Neural crest cell (in vitro differentiated cells): ENCODE measurements at places on chromosomes 2 and 18. TPM values are rescaled to one million over a fixed set of nuclear protein-coding genes. Genes with fewer than 3 reads are reported as not detected.

Gene SP140
- total RNA-seq, result not detected in 2 replicates

Gene CYTIP
- 0.35 TPM in 1 of 2 replicates, not detected in the other for total RNA-seq

Gene CCBE1
- 0.18 and 0.33 TPM in 2 replicates for total RNA-seq

Gene TMEM150A
- 20.9 and 22.2 TPM in 2 replicates for total RNA-seq

Gene TPO
- total RNA-seq, result not detected in 2 replicates

Gene NAT8
- not detected in 2 replicates for total RNA-seq

Gene SIX3
- not detected in 2 replicates for total RNA-seq

Gene RAD51AP2
- total RNA-seq, result 0.16 and 0.23 TPM in 2 replicates

Gene INHBB
- 0.14 and 0.49 TPM in 2 replicates for total RNA-seq

Gene CRYGC
- total RNA-seq, result not detected in 2 replicates

Gene LCT
- 0.14 and 0.19 TPM in 2 replicates for total RNA-seq

Gene GPR55
- not detected in 2 replicates for total RNA-seq

Gene SERPINB12
- total RNA-seq, result not detected in 2 replicates

Gene CAPN14
- total RNA-seq, result 0.36 and 0.47 TPM in 2 replicates

DNA sequence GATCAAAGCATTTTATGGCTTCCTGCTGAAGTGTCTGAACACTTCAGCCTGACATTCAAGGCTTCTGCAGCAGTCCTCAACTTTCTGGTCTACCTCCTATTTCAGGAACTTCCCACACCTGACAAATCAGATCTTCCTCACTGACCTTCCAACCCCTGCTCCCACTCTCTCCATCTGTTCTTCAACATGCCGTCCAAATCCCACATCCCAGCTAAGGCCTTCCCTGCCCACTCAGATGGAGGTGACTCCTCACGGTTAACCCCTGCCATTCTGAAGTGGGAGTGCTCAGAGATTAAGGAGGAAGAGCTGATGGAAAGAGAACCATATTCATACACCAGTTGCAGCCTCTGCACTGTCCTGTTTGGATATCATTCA lies 104.8 kb downstream of the POLR1A start:
- DNase-seq, result no peak
- peaks cover 45% of the 10 kb centered on the region for H3K4me1 ChIP-seq
- no peaks in the 10 kb centered on the region for H3K36me3 ChIP-seq
- H3K27me3 ChIP-seq, result no peaks in the 10 kb centered on the region

DNA sequence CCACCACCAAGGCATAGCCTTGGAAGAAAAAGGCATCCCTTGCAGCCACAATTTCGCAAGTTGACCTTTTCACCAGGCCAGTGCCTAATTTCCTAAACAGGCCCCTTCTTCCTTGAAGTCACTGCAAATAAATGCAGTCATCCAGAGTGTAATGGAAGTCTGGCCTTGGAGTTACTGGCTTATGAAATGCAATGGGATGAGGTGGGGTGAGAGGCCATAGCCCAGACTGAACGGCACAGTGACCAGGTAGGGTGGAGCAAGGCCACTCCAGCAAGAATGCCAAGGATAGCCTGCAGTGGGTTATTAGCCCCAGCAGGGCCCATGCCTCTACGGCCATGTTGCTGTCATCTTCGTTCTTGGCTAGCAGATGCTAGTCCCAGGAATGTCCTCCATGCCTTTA lies 68.4 kb downstream of the BCL11A start:
- H3K4me1 ChIP-seq, result peaks cover 10% of the 10 kb centered on the region
- no peaks in the 10 kb centered on the region for H3K36me3 ChIP-seq
- no peaks in the 10 kb centered on the region for H3K27me3 ChIP-seq
- no peak for DNase-seq
- H3K4me3 ChIP-seq, result no peak overlapping the region

- H3K27ac ChIP-seq, result no peak overlapping the region
- DNase-seq, result no peak
- H3K4me1 ChIP-seq, result no peaks in the 10 kb centered on the region
- H3K27me3 ChIP-seq, result peaks cover 7% of the 10 kb centered on the region
Observed at GRCh38 chr2:21915201-21915600, 791.4 kb downstream of the TDRD15 start.

GRCh38 chr2:175454953-175455389 lies 273.5 kb upstream of the ATP5MC3 start:
- no peak overlapping the region for H3K4me3 ChIP-seq
- no peak for DNase-seq
- H3K4me1 ChIP-seq, result no peaks in the 10 kb centered on the region
- H3K27me3 ChIP-seq, result no peaks in the 10 kb centered on the region
- peaks cover 2% of the 10 kb centered on the region for H3K36me3 ChIP-seq

DNA sequence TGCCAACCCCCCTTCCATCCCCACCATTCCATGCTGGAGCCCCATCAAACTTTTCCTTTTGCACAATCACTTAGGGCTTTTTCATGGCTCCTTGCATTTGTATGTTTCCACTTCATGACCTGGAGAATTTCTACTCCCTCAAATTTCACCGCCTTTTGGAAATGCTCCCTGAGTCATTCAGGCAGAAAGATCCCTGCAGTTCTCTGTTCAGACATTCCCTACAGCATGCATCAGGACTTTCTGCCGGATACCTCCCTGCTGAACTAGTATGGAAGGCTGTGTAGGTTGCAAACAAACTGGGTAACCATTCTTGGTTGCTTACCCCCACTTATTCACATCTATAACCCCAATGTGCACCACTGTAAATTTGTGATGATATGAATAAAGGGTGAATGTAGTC lies 389.6 kb upstream of the CELF4 start:
- H3K27ac ChIP-seq, result no peak overlapping the region
- no peak for DNase-seq
- H3K36me3 ChIP-seq, result peaks cover 2% of the 10 kb centered on the region
- no peak overlapping the region for H3K4me3 ChIP-seq
- H3K27me3 ChIP-seq, result no peaks in the 10 kb centered on the region

DNA sequence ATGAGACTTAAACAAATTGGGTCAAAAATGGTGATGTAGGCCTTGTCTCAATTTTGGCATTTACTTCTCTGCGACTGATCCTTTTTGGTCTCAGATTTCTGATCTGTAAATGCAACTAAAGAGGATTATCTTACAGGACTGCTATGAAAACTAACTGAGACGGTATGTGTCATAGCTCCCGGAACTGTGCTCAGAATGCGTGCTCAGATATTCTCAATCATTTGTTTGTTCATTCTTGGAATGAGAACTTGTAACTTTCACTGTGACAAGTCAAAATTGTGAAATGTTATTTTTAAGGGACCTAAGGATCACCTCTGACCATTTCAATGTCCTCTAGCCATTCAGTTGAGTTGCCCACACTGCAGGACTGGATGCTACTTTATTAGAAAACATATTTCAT lies 498.2 kb upstream of the PIK3C3 start:
- H3K27ac ChIP-seq, result no peak overlapping the region
- no peaks in the 10 kb centered on the region for H3K36me3 ChIP-seq
- no peak overlapping the region for H3K4me3 ChIP-seq

DNA sequence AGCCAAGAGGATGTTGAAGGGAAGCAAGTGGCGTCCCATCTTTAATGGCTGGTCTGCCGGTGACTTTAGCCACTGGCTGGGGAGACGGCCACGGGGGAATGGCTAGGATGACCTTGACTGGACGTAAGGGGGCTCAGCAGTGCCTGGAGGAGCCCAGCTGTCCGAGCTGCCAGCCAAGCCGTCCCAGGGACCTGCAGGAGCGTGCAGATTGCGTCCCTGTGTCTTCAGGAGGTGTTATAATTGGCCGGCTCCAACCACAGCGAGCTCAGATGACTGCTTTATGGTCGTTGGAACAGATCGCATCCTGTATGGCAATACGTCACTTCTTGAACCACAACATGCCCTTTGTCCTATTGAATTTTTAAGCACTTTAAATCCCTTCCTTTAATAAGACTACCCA lies 204.6 kb downstream of the EIPR1 start:
- peaks cover 15% of the 10 kb centered on the region for H3K4me1 ChIP-seq
- H3K27ac ChIP-seq, result no peak overlapping the region
- no peaks in the 10 kb centered on the region for H3K27me3 ChIP-seq
- no peak overlapping the region for H3K4me3 ChIP-seq
- peaks cover 4% of the 10 kb centered on the region for H3K36me3 ChIP-seq

DNA sequence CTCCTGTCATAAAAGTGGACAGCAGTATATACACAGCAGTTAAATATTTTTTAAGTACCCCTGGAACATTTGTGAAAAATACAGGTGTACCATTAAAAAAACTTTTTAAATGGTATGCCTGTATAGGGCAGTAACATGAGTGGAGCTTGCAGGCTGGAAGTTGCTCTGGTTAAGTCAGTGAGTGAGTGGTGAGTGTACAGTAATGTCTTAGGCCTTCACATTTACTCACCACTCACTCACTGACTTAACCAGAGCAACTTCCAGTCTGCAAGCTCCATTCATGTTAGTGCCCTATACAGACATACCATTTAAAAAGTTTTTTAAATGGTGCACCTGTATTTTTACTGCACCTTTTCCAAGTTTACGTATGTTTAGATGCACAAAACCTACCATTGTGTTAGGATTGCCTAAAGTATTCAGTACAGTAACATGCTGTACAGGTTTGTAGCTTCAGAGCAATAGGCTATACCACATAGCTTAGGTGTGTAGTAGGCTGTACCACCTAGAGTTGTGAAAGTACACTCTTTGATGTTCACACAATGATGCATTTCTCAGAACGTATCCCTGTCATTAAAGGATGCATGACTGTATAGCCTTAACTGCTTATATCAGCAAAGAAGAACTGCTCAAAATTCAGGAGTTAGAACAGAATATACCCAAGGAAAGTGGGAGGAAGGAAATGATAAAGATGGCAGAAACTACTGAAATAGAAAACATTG lies 112.6 kb downstream of the EHBP1 start:
- H3K4me1 ChIP-seq, result no peaks in the 10 kb centered on the region
- no peak overlapping the region for H3K27ac ChIP-seq
- H3K36me3 ChIP-seq, result peaks cover 2% of the 10 kb centered on the region
- no peak for DNase-seq
- H3K27me3 ChIP-seq, result no peaks in the 10 kb centered on the region
- no peak overlapping the region for H3K4me3 ChIP-seq

- no peaks in the 10 kb centered on the region for H3K27me3 ChIP-seq
- no peaks in the 10 kb centered on the region for H3K36me3 ChIP-seq
- no peak overlapping the region for H3K27ac ChIP-seq
- DNase-seq, result no peak
Observed at GRCh38 chr2:119252186-119253113, 28.8 kb downstream of the STEAP3 start.

DNA sequence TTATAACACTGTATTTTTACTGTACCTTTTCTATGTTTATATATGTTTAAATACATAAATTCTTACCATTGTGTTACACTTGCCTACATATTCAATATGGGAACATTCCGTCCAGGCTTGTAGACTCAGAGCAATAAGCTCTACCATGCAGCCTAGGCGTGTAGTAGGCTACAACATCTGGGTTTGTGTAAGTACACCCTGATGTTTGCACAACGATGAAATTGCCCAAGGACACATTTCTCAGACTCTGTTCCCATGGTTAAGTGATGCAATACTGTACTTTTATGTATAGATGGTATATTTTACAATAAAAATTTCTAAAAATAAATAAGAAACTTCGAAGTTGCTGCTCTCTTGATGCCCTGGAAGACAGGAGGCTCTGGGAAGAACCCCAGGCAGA lies 38.4 kb downstream of the YPEL5 start:
- no peaks in the 10 kb centered on the region for H3K36me3 ChIP-seq
- no peak for DNase-seq
- no peaks in the 10 kb centered on the region for H3K4me1 ChIP-seq

DNA sequence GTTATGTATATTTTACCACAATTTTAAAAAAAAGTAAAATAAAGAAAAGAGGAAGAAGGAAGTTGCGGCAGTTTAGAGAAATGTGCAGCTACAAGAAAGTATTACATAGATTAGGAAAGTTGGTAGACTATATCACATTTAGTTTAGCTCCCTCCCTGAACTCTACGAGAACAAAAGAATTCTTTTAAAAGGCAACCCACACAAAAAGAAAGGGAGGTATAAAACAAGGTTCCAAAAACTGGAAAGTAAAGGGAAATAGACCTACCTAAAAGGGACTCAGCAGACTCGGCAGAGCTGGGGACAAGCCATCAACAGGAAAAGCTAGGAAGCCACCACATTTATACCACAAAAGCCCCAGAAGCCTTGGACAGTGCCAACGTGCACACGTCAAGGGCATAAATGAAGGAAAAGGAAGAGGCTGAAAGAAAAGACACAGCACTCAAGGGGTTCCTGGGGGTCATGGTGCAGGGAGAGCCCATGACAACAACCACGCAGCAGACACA lies 9.1 kb downstream of the TMEM127 start:
- H3K4me3 ChIP-seq, result no peak overlapping the region
- no peaks in the 10 kb centered on the region for H3K27me3 ChIP-seq
- H3K4me1 ChIP-seq, result peaks cover 15% of the 10 kb centered on the region

DNA sequence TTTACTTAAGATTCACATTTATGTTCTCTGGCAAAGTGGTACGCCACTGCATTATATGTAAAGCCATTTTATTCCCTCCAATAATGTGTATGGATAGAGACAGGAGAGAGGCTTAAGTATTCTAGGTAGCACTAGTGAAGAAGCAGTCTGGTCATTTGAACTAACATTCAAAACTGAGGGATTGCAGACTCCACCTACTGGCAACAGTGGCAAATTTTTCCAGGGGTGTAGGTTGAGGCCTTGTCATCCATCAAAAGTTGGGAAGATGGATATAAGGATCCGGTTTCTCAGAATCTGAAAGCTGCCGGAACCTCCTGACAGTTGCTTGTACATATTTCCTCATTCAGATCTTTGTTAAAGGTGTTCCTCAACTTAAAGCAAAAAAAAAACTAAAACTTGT lies 465.5 kb upstream of the FSHR start:
- DNase-seq, result no peak
- H3K4me3 ChIP-seq, result no peak overlapping the region
- peaks cover 9% of the 10 kb centered on the region for H3K27me3 ChIP-seq
- H3K36me3 ChIP-seq, result no peaks in the 10 kb centered on the region
- no peak overlapping the region for H3K27ac ChIP-seq

DNA sequence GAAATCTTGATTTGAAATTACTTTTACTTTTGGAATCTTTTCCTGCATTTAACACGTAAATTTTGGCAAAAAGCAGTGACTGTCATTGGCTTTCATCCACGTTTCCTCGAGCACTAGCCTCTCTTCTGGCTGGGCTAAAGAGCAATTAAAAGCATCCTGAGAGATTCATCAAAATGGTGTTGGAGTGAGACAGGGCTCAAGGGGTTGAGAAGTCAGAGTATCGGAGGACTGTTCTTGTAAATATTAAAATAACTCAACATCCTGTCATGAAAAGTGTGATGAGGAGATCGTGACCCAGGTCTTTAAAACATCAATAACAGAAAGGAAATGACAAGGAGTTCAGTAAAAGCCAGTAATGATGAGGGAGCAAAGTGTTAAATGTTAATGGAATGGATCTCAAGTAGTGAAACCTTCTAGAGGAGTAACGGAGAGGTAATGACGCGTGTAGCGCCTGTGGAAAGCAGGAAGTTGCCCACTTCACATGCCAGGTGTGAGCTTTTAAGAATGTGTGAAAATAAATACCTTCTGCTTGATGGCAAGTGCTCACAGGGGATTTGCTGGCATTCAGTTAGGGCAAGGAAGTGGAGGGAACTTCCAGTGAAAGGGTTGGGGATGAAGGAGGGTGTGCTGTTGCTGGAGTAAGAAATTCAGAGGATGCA lies 754.4 kb downstream of the ADCYAP1 start:
- no peaks in the 10 kb centered on the region for H3K4me1 ChIP-seq
- H3K27me3 ChIP-seq, result no peaks in the 10 kb centered on the region
- no peak for DNase-seq
- no peak overlapping the region for H3K4me3 ChIP-seq
- no peaks in the 10 kb centered on the region for H3K36me3 ChIP-seq
